ENCODE measurements at places on chromosomes 5 and 9. TPM values are rescaled to one million over a fixed set of nuclear protein-coding genes. Genes with fewer than 3 reads are reported as not detected.

GRCh38 chr5:104016646-104017045 lies 454.1 kb upstream of the NUDT12 start:
- no peak for DNase-seq

DNA sequence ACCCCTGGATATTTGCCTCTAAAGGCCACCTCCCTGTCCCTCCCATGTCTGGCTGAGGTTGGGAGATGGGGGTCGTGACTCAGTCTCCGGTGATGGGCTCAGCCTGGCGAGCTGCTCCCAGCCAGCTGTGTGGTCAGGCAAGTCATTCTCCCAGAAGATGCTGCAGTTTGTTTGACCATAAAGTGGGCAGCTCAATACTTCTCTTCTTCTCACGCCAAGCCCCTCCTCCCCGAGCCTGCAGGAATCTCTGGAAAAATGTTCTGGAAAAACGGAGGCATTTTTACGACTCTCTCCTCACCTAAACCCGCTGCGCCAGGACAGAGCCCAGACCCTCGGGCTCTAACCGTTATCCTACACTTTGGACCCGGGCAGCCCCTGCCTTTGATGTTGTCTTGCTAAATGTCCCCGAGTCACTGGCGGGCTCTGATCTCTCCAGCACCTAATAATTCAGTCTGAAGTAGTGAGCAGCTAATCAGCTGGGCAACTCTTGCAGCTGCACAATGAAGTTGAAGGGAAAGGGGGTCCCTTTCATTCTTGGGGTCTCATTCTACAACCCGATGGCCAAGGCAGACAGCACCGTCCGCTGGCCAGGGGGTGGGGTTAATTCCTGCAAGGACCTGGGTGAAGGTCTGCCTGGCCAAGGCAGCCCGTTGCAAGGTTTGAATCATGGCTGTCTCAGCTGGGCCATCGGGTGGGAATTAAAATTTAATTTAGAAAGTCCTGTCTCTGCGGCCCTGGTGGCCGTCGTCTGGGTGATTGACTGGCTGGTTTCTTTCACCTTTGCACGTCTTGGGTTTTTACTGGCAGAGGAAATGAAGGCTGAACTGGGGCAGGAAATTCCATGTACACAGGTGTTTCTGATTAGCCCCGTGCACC lies 12.3 kb downstream of the DCANP1 start:
- no peak for DNase-seq

GRCh38 chr9:134384811-134385479 lies 58.7 kb downstream of the RXRA start:
- DNase-seq = no peak

Gene ZNF189
- total RNA-seq = 23.7 TPM

- no peak for DNase-seq
These were observed 1221.4 kb upstream of the CDH18 start for GRCh38 chr5:21209409-21209808.

Gene PCDHB14
- total RNA-seq = not detected

Gene C5
- total RNA-seq = 1.0 TPM

- no peak for DNase-seq
These were observed 14.5 kb downstream of the FCN2 start for GRCh38 chr9:134895097-134895496.

DNA sequence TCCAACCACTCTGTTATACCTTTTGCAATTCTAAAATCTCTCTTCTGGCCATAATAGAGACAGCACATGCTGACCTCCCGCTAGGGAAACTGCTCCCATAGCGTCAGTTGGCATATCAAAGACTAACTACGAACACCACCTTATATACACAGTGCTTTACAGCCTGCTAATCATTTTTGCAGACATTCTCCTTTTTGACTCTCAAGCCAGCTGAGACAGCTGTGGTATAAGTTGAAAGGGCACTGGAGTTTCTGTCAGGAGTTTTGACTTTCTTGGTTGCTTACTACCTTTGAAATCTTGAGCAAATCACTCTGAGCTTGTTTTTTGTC lies 160.2 kb upstream of the TBCA start:
- DNase-seq = no peak

Gene SLCO4C1
- total RNA-seq = 0.18 TPM

GRCh38 chr9:110975278-110975677 lies 63.0 kb downstream of the LPAR1 start:
- no peak for DNase-seq

- DNase-seq = no peak
These were observed 2.6 kb upstream of the FREM1 start for GRCh38 chr9:14912859-14913258.

Gene EIF4EBP3
- total RNA-seq = 24.5 TPM

DNA sequence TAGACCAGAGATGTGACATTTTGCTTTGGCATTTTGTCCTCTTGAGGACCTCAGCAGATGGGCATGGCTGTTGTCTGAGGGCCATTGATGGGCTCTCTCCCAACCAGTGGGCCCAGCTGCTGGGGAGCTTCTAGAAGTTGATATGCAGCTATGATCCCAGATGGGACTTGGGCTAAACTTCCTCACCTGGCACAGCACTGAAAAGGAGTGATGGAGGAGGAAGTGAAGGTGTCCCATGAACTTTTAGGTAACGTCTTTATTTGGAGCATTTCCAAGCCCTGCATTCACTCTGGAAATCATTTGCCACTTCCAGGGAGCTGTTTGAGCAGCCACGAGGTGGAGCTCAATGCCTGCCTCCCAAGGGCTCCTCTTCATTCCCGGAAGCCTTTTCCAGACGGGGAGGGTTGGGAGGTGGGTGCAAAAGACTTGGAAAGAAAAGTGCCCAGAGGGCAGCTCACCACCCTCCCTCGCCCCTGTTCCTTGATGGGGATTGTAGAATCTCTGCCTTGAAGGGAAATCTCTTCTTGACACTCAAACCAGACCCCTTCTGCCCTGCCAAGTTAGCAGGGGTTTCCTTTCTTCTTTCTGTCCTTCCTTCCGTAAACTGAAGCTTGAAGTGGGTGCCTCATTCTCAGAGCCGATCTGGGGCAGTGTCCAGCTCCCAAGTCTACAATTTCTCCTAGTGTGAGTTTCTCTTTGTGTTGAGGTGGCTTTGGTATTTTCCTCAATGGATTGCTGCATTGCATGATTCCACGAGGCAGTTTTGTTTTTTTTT lies 18.1 kb upstream of the NEUROG1 start:
- no peak for DNase-seq

DNA sequence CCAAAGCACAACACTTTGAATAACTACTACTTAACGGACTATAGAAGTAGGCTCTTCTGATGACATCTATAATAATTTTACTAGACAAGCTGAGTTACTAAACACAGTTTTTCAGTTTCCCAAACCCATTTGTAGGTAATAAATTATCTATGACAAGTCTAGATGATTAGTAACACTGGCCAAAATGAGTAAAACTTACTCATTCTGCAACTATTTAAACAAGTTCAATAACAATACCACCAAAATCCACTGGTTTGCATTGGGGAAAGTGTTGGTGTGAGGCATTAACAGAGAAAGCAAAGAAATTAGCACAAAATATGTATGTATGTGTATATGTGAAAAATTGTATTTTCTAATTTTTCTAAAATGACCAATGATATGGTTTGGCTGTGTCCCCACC lies 119.3 kb downstream of the NR2F1-AS1 start:
- DNase-seq = no peak

GRCh38 chr9:111870774-111871498 lies 25.7 kb upstream of the UGCG start:
- DNase-seq = no peak

DNA sequence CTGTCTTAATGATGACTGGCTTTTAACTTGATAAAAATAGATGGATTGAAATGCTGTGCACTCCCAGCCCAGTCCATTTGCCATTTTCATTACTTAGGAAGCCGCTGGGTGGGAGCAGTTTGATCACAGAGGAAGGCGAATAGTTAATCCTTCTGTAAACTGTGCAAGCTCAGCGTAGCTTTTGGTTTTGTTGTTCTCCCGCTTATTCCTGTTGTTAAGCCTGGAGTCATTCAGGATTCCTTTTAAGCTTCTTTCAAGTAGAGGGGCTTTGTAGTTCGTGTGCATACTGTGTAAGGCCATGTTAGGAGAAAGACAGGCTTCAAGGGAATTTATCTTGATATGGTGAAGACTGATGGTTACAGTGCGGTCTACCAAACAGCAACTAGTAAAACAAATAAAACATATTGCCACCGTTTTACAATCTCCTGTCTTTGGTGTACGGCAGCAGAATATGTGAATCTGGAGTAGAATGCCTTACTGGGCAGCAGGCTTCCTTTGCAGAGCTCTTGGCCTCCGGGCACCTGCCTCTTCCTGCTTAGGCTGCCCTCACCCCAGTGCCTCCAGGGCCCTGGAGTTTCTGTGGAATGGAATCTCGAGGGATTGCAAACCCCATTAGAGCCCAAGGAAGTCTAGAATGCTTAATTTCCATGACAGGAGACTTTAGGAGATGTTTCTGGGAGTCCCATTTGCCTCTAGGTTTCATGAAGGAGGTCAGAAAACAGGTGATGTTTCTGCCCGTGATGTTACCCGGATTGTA lies 141.4 kb downstream of the TRIO start:
- no peak for DNase-seq

DNA sequence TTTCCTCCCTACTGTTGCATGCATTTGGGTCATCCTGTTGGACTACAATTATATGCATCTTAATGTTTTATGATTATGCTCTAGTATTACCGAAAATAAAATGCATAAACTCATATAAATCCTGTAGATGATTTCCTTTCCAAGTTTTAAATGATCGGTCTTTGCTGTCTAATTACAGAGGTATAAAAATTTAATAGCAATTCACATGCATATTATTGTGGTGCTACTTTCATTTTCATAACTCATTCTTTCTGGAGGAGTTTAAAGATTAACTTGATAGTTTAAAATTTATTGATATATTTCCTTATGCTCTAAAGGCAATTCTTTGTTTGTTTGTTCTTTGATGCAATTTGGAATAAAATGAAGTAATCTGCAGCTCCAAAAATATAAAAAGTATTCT lies 1475.1 kb downstream of the MAT2B start:
- no peak for DNase-seq

DNA sequence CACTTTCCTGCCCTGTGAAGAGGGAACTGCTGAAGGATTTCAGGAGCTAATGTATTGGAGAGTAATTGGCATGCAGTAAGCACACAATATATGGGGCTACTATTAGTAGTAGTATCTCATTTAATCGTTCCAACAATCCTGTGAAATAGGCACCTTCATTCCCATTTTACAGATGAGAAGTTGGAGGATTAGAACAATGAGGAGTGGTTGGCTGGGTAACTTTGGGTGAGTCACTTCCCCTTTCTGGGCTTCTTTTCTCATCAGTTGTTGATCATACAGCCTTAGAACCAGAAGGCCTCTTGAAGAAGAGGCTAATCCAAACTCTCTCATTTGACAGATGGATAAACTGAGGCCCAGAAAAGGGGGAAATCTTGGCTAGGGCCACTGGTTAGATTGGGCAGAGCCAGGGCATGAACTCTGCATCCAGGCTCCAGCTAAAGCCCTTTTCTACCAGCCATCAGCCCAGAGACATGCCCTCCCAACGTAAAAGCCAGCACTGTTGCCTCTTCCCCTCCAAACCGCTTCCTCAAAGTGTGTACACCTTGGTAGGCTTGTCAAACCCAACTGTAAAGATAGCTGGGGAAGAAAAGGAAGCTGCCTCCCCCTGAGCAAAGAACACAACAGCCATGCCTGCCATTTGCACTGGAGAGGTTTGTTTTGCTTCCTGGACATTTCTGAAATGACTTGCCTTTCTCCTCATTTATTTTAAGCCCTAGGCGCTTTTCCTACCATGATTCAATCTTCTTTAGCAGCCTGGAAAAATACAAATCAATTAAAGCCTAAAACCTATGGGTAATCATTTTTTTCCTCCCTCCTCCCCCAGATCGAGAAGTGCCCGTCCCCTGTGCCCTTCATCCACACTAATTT lies 992 bp downstream of the SPACA9 start:
- DNase-seq = no peak

DNA sequence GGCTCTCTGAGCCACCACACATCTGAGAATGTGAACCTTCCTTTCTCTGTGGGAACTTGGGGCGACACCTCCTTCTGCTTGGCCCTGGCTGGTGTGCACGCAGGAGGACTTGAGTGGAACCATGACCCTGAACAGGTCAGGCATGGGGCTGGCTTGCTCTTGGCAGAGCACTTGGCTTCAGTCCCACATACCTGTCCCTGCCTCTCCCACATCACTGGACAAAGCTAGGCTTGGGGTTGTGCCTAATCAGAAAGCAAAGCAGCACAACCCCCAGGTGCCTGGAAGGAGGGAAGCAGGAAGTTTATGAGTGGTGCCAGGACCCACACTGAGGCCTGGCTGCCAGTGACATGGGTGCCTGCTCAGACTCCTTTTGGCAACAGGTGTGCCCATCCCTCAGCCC lies 13.2 kb downstream of the GADD45G start:
- no peak for DNase-seq

DNA sequence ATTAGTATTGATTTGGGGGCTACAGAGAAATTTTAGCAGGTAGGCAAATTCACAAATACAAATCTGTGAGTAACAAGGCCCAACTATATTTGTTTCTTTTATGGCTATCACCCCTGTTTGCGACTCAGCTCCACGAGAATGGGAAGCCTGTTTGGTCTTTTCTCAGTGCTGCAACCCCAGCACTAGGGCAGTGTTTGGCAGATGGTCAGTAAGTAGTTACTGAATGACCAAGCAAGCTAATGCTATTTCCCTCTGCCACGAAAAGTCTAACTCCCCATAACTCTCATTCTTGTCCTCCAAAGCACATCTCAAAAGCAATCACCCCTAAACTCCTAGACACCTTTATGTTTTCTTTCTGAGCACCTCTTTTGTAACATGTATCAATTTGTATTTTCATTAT lies 245.6 kb downstream of the DNAH5 start:
- DNase-seq = no peak

GRCh38 chr9:124810663-124811355 lies 33.9 kb downstream of the OLFML2A start:
- no peak for DNase-seq

DNA sequence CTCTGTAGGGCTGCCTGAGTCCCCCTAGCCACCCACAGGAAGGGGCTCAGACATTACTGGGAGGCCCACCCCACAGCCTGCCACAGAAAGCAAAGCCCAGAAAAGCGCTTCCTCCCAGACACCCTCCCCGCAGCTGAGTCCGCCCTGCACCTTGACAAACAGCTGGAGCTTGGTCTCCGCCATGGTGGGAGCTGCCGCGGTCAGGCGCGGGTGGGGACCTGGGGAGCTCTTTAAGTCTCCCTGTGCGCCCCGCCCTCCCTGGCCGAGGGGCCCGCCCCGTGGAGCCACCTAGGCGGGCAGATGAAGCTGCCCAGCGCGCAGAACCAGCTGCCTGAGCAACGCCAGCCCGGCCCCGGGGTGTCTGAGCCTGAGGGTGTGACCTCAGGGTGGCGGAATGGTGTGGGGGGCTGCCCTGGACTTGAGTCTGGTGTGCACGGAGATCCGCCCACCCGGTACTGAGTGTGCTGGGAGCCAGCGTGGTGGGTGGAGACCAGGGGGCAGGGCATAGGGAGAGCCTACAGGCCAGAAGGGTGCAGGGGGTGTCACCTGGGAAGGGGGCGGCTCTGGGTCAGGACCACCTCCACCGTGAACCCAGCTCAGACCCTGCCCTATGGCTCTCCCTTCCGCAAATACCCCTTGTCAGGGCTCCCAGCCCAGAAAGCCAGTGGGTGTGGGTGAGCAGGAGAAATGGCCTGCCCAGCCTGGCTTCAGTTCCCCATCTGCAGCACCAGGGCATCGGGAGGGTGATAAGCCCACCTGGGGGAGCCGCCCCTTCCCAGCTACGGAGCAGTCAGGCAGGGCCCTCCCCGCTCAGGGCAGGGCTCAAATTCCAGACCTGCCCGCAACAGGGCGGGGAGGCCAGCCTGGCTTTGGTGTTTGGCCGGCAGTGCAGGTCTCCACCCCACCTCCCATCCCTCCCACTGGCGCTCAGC lies at the start of gene CLIC3:
Gene CLIC3 (minus strand): TSS at position 208 of the 932 bp plus-strand sequence. CDS start 25 bp downstream, at position 183.
- DNase-seq = peak; percentile 39
